ENCODE measurements at places on chromosomes 3 and 15.

DNA sequence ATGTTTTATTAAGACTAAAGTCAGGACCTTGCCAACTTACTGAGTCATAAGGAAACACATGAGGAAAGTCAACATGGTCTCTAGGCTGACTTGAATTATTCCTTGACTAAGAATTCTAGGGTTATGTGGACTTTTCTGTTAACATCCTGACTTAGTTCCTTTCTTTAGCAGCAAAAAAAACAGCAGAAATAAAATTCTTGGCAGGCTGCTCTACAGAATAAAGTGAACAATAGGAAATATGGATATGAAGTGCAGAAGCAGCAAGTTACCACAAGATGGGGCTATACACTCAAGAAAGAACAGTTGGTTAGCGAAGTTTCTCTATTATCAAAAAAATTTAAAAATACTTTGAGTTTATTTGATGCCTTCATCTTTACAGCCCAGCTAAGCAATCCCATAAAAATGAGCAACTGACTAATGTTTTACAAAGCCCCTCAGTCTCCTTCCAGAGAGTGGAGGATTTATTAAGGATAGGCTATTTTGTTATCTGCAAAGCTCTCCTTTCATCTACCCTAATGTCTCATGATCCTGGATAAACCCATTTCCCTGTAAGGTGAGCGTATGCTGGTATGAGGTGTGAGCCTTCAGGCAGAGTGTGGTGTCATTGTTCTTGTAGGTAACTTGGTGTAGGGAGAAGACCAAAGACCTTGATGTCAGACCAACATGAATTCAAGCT, 23.1 kb upstream of the MCCC1 start:
- DNase-seq, result no peak

- no peak for DNase-seq
Observed at GRCh38 chr3:49647741-49648140, 26.4 kb upstream of the APEH start.

DNA sequence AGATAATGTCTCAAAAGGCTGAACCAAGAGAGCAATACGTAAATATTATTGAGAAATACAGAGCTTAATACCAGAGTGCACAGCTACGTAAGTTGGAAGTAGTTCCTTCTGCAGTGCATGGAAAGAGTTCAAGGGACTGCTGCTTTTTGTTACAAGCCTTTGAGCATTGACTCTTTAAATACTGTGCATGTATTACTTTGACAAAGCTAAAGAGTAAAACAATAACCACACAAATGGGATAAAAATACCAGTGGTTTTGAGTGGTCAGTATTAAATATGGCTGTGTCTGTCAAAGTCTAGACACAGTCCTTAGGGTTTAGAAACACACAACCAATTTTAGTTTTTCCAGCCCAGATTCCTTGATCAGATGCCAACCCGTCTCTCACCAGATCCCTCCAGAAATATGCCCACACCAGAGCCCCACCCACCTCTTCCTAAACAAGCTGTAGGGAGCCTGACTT, 62.1 kb downstream of the SSR3 start:
- DNase-seq, result no peak

DNA sequence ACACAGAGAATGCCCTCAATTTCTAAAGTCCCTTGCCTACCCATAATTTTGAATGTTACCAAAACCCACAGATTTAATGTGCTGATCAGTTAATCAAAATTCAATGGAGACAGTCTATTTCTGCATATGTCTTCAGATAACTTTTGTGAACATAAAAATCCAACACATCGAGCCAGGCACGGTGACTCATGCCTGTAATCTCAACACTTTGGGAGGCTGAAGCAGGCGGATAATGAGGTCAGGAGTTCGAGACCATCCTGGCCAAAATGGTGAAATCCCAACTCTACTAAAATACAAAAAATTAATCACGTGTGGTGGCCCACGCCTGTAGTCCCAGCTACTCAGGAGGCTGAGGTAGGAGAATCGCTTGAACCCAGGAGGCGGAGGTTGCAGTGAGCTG, 49.3 kb downstream of the PEAK1 start:
- DNase-seq, result no peak

- no peak for DNase-seq
Observed at GRCh38 chr3:28186748-28187147, 54.7 kb upstream of the CMC1 start.

DNA sequence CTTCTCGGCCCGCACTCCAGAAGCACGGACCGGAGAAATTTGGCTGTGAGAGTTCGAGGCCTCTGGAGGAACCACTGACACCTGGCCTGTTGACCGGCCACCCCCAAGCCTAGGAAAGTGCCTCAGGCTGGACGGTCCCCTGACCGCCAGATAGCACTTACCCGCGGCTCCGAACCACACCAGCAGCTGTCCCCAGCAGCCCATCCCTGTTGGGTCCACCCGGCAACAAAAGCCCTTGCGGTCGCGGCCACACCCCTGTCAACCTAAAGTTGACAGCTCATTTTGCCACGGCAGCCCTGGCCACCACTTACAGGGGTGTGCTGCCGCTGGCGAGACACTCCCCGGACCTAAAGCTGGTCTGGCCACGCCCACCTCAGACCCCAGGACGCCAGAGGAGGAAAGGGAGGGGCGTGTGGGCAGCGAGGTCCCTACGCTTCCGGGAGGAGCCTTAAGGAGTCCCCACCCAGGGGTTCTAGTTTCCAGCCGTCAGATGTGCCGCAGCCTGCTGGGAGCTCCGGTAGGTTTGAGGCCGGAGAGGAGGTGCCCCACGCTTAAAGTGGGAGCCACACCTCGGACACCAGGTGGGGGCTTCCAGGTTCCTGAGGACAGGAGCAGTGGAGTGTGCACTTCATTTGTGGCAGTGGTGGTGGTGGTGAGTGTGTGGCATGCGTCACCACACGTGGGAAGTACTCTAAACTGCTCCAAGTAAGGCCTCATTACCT, at the start of gene LTK:
Gene LTK, minus strand, starts transcription at position 322 of the 722 bp plus-strand sequence. Its CDS starts 118 bp downstream, at position 204.
- DNase-seq, result peak; percentile 27

DNA sequence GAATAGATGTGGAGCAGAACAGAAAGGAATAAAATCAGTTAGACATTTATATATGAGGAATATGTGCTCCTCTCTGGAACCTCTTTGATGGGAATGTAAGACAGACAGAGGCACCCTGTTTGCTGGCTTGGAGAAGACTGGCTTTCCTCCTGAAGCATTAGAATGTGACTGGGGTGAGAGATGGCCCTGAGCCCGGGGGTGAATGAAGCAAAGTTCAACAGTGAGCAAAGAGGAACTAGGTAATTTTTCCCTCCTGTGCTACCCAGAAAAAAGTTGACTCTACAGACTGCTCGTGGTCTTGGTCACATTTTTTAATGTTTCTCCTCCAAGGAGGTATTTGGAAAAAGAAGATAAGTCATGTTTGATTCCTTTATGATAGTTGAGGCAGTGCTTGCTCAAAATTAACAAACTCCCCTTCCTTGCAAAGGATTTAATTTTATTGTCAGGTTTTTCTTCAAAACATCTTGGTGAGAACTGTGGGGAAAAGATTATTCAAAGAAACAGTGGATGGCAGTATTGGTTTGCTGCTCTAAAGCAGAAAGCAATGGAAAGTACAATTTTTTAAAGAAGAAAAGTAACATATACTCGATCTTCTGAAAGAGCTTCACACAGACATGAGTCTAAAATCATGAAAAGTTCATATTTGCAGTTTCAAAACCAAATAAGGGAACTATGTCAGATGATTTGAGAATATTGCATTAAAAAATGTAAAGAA, 370.4 kb upstream of the CDIN1 start:
- no peak for DNase-seq

DNA sequence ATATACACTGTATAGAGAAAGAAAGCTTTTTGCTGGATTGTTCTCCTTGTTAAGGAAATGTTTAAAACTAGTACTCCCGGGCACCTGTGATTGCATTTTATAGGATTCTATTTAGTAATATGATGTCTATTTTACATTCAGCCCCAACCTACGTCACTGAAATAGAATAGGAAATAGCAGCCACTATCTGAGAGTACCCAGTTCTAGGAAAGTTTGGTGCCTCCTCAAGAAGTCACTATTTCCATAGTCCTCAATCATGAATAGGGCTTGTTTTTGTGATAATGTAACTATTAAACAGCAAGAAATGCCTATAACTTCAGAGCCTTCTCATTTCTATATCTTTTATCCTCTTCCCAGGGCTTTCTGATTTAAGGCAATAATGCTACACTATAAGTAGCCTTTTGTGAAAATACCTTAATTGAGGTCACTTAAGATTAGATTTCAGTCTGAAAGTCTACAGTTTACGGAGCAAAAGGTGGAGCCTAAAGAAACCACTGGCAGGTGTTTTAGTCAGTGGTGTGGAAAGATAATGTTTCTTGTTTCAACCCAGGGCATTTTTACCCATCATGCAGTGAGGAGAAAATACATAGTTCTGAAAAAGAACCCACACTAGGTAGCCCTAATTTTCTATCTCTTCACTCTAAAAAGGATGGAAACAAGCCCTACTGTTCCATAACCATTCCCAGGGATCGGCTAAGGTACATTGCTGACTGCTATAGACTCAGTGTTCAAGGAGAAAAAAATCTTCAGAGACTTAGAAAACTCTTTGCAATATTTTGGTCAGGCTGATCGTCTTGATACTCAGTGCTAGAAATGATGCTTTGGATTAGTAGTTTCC, 38.7 kb downstream of the TIGIT start:
- DNase-seq, result no peak

Data from CD4-positive, alpha-beta T cell treated with Interleukin-1 beta for 1 hour (primary cell).